ENCODE measurements at places on chromosomes 7 and 10.
A peak's percentile ranks its signal among the peaks of the same experiment; 100 is the strongest.

GRCh38 chr7:127650847-127651555 lies 993 bp upstream of the SND1 start:
- no peak for DNase-seq

GRCh38 chr10:123222832-123223231 lies 68.6 kb downstream of the BUB3 start:
- DNase-seq: no peak

GRCh38 chr7:1156782-1157535 lies 3.0 kb downstream of the ZFAND2A start:
- no peak for DNase-seq

GRCh38 chr10:126268013-126268920 lies 120.0 kb downstream of the ADAM12 start:
- DNase-seq: no peak

GRCh38 chr7:97179454-97180104 lies 62.1 kb downstream of the SDHAF3 start:
- DNase-seq: peak; percentile 46

GRCh38 chr10:78190051-78190825 lies 156.6 kb downstream of the RPS24 start:
- no peak for DNase-seq

DNA sequence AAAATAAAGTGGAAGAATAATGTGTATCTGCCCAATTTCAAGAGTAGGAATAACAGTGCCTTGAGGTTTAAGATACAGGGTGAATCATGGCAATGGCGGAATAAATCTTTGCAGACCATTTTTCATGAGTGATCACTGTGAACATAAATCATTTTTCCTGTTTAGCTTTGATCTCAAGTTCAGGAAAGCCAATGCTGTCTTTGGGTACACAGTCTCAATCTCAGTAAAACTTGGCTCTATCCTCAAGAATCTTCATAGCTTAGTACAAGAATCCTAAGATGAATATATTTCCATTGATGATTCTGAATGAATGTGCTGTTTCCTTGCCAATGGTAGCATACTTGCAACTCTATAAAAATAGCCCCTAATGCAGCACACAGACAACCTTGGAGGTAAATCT lies 6.8 kb downstream of the NAMPT start:
- no peak for DNase-seq

GRCh38 chr10:72852508-72852907 lies 41.0 kb upstream of the OIT3 start:
- DNase-seq: no peak

- no peak for DNase-seq
Measured at GRCh38 chr10:44974082-44974627, 4.5 kb downstream of the DEPP1 start.

- DNase-seq: no peak
Measured at GRCh38 chr7:3880228-3880987, 579.4 kb downstream of the SDK1 start.

DNA sequence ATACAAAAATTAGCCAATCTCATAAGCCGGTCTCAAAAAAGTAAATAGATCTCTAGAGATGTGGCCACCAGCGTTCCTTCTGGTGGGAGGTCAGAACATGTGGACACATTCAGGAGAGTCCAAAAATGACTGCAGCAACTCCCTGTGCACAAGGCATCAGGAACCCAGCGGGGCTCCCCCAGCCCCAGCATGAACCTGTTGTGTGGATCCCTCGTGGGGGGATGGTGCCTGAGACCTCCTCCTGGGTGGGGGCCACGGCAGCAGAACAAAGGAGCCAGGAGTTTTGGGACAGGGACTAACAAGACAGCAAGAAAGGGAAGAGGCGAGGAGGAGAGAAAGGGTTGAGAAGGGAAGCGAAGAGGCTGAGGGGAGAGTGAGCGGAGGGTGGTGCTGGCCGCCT lies 121.8 kb downstream of the WDR37 start:
- DNase-seq: no peak

GRCh38 chr7:140027858-140028257 lies 34.9 kb downstream of the PARP12 start:
- DNase-seq: no peak

GRCh38 chr10:118045837-118046394 lies 825 bp downstream of the RAB11FIP2 start:
- DNase-seq: peak; percentile 24

DNA sequence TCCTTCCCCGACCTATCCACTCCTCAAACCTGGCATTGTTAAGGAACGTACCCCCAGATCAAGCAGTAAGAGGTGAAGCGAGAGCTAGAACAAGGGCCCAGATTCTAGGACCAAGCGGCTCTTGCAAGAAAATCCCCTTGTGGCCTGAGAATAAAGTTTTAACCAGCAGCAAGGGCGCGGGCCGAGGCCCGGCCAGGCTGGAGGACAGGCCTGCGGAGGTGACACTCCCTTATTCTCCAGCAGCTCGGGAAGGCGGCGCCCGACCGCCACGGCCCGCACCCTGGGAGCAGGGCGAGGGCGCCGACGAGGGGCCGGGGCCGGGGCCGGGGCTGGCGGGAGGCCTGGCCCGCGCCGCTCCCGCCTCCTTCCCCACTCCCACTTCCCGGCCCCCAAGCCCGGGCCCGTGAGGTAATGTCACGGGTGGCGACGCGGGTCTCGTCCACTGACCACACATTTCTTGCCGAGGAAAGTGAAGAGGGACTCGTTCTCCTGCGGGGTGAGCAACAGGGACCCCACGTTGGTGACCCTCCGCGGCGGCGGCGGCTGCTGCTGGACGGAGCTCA lies 551 bp downstream of the WASL start:
- no peak for DNase-seq

DNA sequence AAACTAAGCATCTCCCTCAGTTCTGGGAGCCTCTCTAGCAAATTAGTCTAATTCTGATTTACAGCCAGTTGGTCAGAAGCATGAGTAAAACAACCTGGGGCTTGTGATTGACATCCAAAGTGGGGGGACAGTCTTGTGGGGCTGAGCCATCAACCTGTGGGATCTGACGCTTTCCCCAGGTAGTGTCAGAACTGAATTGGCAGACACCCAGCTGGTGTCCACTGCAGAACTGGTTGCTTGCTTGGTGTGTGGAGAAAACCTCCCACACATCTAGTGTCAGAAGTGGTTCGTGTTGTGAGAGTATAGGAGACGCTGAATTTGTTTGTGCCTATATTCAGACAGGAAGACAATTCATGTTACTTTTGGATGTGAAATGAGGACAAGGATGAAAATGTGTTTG lies 92.2 kb upstream of the PDCD4 start:
- DNase-seq: no peak

DNA sequence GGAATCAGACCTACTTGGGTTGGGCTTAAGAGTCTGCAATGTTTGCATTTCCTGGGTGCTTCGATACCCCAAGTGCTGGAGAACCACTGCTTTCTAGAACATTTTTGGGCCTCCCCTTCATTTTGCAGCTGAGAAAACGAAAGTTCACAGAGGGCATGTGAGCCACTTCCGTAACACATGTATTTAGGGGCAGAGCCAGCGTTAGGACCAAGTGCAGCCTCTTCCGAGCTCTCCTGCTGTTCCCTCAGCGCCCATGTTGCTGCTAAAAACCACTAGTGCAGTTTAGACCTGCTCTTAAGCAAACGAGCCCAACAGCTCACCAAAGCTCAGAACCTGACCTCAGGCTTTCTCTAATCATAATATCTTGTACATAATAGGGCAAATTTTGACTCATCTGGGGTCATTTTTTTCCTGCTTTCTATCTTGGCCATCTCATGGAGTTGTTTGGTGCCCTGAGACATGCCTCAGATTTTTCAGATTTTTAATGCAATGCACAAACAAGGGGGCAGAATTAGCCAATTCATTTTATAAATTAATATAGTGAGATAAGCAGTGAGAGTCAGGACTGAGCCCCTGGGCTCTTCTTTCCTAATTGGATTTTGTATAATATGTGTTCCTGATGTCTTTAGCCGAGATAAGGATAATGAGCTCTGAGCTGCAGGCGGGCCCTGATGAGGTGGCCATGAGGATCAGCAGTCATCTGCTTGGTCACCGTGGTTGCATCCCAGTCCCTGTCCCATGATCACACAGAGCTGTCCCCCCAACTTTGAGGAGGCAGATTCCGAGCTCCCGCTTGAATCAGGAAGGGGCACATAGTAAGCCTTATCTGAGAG lies 12.9 kb downstream of the BAG3 start:
- DNase-seq: peak; percentile 75

- DNase-seq: no peak
Measured at GRCh38 chr7:82029236-82029913, 259.5 kb upstream of the HGF start.

GRCh38 chr10:52568309-52568708 lies 204.3 kb downstream of the MBL2 start:
- no peak for DNase-seq

DNA sequence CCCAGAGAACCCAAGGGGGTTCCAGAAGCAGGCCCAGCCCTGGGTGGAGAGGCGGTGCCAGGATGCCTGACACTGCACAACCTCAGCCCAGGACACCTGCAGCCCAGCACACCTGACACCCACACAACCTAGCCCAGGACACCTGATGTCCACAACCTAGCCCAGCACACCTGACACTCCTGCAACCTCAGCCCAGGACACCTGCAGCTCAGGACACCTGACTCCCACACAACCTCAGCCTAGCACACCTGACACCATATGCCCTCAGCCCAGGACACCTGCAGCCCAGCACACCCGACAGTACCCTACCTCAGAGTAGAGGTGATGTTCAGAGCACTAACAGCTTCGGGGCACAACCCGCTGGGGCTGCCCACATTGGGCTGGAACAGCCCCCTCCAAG lies 87.3 kb downstream of the PAXIP1 start:
- DNase-seq: no peak

- no peak for DNase-seq
Measured at GRCh38 chr10:534047-534566, 155.4 kb downstream of the DIP2C start.

- DNase-seq: no peak
Measured at GRCh38 chr10:200405-200804, 65.2 kb downstream of the ZMYND11 start.

DNA sequence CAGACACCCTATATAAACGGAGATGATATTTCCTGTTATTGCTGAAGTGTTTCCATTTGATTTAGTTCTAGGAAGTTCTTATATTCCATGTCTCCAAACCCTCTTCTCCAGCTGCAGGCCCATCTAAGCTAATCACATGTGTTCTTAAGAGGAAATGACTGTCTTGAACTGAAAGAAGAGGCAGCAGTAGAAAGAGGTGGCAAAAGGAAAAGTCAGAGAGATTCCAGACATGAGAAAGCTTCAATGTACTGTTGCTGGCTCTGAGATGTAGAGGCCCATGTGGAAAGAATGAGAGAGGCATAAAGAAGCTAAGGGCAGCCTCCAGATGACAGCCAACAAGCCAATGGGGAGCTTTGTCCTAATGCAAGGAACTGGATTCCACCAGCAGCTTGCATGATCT lies 287.2 kb downstream of the GFRA1 start:
- no peak for DNase-seq

GRCh38 chr10:117929327-117930067 lies 117.2 kb downstream of the RAB11FIP2 start:
- DNase-seq: no peak

- DNase-seq: no peak
Measured at GRCh38 chr7:37198041-37198905, 250.4 kb downstream of the ELMO1 start.

GRCh38 chr10:131708225-131708880 lies 192.5 kb upstream of the PPP2R2D start:
- no peak for DNase-seq

GRCh38 chr10:774223-774622 lies 84.8 kb upstream of the DIP2C start:
- DNase-seq: no peak

GRCh38 chr7:149228831-149229471 lies 10.5 kb upstream of the ZNF212 start:
- no peak for DNase-seq

DNA sequence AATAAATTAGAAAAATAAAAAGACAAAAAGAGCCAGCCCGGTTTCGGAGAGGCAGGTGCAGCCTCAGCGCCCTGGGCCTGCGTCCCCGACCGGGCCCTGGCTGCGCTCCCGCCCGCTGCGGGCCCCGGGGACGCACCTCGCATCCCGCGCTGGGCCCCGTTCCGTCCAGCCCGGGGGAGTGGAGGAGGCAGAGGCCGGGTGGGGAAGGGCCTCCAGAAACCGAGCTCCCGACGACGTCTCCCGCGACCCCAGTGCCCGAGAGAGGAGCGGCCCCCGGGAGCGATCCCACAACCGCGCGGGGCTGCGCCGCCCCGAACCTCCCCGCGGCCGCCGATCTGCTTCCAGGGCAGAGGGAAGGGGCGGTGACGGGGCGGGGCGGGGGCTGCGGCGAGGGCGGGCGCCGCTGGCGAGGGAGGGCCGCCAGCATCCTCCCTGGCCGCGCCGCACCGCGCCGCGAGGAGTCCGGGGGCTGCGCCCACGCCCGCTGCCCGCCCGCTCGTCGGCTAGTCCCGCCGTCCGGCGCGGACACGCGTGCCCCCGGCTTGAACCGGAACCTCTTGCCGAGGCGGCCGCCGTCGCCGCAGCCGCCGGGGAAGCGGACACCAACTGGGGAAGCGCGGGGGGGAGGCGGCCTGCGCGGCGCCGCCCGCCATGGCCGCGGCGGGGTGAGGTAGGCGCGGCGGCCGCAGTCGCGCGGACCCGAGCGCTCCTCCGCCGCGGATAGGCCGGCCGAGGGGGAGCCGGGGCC lies at the start of gene CCNY:
Gene CCNY, plus strand, starts transcription at position 426 of the 748 bp plus-strand sequence. CDS start 545 bp downstream, outside the sequence.
- peak; percentile 64 for DNase-seq

- DNase-seq: no peak
Measured at GRCh38 chr7:115227473-115228235, 305.8 kb downstream of the MDFIC start.
